NCI-H187 treated with DMSO at 0.1 percent for 48 hours (cell line): ENCODE measurements at places on chromosomes 7 and 10.

DNA sequence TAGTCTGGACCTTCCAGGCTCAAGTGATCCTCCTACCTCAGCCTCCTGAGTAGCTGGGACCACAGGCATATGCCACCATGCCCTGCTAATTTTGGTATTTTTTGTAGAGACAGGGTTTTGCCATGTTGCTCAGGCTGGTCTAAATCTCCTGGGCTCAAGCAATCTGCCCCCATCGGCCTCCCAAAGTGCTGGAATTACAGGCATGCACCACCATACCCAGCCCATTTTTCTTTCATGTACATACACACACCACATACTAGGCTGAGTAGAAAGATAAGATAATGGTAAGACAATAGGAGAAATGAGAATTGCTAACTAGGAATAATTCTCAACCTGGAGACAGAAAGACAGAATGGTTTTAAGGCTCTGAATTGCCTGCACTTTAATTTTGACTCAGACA is 83.8 kb downstream of the CPEB3 start:
- DNase-seq = no peak

GRCh38 chr7:47000561-47000960 is 581.4 kb downstream of the TNS3 start:
- DNase-seq = no peak

GRCh38 chr10:95601116-95601719 is 40.0 kb upstream of the SORBS1 start:
- peak; percentile 6 for DNase-seq

GRCh38 chr10:110260746-110261477 is 43.8 kb downstream of the SMNDC1 start:
- no peak for DNase-seq

GRCh38 chr10:1938317-1938716 is 201.0 kb upstream of the ADARB2 start:
- no peak for DNase-seq

DNA sequence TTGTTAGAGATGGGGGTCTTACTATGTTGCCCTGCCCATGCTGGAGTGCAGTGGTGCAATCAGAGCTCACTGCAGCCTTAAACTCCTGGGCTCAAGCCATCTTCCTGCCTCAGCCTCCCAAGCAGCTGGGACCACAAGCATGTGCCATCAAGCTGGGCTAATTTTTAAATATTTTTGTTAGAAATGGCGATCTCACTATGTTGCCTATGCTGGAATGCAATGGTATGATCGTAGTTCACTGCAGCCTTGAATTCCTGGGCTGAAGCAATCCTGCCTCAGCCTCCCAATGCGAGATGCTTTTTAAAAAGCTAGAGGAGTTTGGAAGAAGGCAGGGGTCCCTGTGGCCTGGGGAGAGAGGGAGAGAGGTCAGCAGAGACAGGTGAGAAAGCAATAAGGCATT is 600.1 kb upstream of the AUTS2 start:
- no peak for DNase-seq

- no peak for DNase-seq
These were observed 73.2 kb downstream of the POT1 start for GRCh38 chr7:124856299-124856888.

DNA sequence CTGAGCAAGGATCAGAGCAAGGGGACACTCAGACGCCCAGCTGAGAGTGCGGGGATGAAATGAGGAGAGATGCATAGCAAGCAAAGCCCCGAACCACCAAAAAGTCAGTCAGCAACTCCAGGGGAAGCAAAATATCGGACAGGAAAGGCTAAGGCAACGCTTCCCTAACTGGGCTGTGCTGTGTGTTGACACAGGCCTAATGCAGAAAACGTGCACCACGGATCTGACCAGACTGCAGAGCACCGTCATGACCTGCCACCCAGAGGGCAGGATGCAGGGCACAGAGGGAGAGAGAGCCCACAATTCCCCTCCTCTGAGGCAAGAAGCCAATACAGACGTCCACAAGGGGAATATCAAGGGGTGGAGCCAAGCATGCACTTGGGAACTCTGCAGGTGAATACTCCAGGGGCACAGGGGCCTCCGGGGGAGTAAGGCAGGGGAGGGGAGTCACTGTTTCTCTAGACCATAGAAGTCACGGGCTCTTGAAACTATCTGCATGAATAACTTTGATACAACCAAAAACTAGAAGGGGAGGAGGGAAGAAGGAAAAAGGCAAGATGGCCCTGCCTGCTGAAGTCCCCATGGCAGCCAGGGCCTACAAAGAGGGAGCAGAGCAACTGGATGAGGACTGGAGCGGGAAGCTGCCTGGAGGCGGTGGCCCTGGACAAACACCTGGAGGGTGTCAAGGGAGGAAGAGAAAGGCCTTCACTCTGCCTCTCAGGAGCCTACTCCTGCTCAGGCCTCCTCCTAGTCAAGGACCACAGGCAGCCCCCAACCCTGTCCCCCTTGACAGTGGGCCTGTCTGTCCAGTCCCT is 26.2 kb downstream of the GRID1 start:
- peak; percentile 58 for DNase-seq

DNA sequence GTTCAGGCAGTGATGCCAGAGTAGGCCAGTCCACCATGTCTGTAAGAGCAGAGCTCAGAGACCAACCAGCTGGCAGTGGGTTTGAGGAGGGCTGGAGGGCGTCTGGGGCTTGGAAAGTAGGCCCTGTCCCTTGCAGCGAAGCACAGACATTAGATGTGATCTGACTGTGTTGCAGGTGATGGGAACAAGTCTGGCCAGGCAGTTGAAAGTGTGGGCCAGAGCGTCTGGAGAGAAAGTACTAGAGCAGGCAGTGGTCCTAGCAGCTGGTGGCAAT is 53.3 kb downstream of the CHN2 start:
- no peak for DNase-seq

GRCh38 chr7:44145969-44146911 is 5.1 kb upstream of the MYL7 start:
- DNase-seq = no peak

GRCh38 chr7:80763289-80763688 is 124.8 kb downstream of the CD36 start:
- no peak for DNase-seq

DNA sequence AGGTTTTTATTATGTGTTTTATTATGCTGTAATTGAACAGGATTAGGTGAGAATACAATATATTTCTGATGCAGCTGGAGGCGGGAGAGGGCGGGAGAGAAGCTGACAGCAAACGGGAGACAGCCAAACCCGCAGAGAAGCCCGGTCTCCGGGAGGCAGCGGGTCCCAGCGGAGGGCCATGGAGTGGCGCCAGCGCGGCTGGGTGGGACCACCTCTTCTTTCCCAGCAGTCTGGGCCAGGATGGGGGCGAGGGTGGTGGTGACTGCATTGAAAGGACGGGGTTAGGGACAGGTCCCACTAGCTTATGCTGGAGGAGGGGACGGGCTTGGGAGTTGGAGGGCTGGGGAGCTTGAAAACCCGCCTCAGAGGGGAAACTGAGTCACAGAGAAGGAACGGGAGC is 14.5 kb upstream of the KAZALD1 start:
- DNase-seq = no peak

DNA sequence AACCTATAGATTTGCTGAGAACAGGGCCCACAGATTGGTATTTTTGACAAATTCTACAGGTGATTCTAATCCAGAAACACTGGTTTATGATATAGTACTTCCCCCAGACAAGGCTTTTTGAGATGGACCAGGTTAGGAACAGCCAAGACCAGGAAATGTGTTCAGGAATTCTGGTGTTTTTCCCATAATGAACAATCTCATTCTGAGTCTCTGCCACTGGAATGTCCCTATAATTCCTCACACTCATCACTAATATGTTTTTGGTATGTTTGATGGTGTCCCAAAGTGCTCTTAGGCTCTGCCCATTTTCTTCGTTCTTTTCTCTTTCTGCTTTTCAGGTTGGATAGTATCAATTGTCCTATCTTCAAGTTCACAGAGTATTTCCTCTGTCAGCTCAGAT is 107.2 kb upstream of the IGFBP3 start:
- DNase-seq = no peak

GRCh38 chr7:151423936-151424335 is 14.1 kb upstream of the WDR86 start:
- no peak for DNase-seq

DNA sequence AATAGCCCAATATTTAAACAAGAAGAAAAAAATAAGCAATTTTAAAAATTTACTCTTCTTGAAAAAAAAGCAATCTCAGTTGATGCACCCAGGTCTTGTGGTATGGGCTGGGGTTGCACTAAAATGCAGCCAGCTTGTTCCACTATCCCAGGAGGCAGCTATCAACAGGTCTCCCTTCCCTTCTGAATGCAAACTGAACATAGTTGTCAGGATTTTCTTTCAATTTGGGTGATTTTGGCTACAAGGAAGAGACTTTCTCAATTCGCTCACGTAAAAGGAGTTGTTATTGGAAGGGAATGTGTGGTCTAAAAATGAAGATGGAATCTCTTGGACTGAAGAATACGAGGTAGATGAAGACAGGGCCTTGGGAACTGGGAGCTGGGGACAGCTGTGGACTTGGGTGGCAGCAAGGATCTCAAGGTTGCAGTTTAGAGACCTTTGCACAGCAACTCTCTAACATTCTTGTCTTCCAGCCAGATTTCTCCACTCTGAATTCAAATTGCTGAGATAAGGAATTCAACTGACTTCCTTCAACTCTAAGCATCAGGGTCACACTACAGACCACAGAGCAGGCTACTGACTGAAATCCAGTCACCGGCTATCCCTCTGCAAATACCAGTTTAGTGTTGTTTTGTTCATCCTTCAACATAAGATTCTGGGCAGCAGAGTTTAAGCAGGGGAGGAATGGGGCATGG is 3.1 kb upstream of the TMEM26 start:
- no peak for DNase-seq

GRCh38 chr7:73823257-73823656 is 7.5 kb upstream of the CLDN4 start:
- no peak for DNase-seq

DNA sequence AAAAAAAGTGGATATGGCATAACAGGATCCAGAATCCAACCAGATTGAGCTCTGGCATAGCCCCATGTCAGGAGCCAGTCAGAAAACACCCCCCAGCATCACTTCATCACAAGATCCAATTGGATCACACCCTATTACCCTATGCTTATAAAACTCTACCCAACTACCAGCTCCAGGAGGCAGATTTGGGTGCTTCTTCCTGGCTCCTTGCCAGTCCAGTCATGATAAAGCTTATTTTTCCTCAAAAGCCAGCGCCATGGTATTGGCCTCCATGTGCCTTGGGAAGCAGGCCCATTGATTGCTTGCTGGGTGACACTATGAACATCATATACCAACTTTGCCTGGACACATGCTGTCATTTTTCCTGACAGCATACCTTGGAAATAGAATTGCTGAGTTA is 281.4 kb upstream of the MKLN1 start:
- DNase-seq = no peak

GRCh38 chr10:66862687-66863258 is 63.1 kb upstream of the LRRTM3 start:
- DNase-seq = no peak

- no peak for DNase-seq
These were observed 252.1 kb downstream of the GLI3 start for GRCh38 chr7:41984888-41985287.

GRCh38 chr10:72783410-72783833 is 91.5 kb downstream of the MCU start:
- DNase-seq = no peak

- peak; percentile 2 for DNase-seq
These were observed 91.5 kb downstream of the GSDME start for GRCh38 chr7:24665564-24666294.

DNA sequence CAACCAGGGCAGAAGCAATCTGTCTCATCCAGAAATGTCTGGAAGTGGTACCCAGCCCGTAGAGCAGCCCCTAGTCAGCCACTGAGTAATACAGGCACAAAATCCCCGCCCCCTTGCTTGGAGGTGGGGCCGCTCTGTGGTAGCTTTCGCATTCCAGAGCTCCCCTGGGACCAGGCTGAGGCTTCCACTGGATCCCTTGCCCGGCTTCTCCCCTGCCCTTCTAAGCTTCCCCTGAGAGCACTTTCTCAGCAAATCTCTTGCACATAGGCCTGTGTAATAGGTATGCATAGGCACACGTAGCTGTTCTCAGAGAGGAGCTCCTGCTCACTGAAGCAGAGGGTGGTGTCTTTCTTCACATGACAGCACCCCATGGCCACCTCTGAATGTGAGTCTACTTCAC is 144.2 kb downstream of the BMS1 start:
- no peak for DNase-seq

DNA sequence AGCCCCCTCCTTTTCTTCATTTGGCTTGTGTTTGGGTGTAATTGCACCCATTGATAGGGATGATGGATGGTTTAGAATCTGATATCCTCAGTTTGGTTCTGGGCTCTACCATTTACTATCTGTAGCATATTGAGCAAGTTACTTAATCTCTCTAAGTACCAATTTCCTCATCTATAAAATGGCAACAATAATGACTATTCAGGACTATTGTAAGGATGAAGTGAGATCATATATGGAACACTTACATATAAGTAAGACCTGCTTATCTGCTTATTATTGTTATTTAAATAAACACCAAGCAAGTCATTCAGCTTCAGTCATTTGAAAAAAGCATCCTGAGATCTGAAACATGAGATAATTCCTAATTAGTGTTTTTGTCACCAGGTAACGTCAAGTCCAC is 127.0 kb downstream of the SEC23IP start:
- DNase-seq = no peak

DNA sequence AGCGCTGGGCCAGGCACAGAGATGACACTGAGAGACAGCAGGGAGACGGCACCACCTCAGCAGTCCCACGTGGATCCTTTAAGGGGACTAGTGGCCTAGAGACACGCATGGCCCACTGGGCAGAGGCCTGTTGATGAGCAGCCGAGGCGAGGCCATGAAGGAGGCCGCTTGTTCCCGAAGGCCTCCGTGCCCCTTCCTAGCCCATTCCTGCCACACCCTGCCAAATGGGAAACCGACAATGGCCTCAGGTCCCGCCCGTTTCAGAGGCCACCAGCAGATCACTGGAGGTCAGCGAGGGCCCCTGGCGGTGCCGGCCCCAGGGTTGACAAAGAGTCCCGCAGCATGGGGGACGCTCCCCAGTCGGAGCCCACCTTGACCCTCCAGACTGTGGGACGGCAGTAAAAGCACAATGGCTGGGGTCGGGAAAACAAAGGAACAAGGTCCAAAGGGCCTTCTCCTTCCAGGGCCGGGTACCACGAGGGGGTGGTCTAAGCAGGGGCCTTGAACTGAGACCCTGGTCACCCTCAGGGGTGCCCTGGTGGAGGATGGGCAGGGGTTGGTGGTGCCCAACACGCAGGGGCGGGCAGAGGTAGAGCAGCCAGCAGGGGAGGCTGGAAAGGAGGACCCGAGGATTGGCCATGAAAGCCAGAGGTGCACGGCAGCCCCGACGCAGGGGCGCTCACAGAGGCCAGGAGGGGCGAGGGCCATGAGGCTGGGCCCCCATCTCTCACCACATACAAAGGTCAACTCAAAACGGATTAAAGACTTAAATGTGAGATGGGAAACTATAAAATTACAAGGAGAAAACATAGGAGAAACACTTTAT is 19.9 kb upstream of the CNPY1 start:
- no peak for DNase-seq
